ENCODE measurements at places on chromosomes 5 and 9.

GRCh38 chr5:122844910-122845228 is 544 bp upstream of the SNX24 start:
- no peak for DNase-seq

DNA sequence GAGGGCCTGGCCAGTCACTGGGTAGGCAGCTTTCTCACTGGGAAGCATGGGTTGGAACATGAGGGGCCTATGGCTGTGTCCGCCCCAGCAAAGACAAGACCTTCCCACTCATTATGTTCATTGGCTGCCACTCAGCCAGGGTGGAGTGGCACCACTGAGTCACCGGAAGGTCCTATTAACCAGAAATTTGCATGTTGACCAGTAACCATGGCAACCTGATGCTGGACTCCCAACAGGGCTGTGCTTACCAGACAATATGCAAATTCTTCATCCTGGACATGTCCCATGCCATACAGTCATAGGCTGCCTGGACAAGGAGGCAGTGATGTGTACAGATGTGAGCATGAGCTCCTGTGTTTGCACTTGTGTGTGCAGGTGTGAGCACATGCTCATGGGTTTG is 66.7 kb downstream of the PSD2 start:
- no peak for DNase-seq

- no peak for DNase-seq
Observed at GRCh38 chr5:35869685-35870277, 13.1 kb downstream of the IL7R start.

- no peak for DNase-seq
Observed at GRCh38 chr9:111516061-111516465, 8.9 kb upstream of the ZNF483 start.

DNA sequence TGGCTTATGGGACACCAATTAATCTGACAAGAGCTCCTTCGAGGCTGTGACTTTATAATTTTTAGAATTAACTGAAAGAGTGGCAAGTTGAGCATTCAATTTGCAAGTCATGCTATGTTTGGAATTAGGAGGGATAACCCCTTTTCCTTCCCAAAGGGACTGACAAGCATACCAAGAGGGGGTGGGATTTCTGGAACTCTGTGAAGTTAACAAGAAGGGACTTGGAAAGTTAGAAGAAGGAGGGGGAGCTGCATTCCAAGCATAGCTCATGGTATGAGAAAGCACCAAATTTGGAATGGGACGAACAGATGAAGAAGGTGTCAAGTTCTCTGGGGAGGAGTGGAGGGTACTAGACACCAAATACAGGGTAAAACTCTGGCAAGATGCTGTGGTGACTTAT is 8.9 kb upstream of the PALM2AKAP2 start:
- no peak for DNase-seq

- DNase-seq: no peak
Observed at GRCh38 chr5:143979044-143979690, 167.2 kb downstream of the HMHB1 start.

DNA sequence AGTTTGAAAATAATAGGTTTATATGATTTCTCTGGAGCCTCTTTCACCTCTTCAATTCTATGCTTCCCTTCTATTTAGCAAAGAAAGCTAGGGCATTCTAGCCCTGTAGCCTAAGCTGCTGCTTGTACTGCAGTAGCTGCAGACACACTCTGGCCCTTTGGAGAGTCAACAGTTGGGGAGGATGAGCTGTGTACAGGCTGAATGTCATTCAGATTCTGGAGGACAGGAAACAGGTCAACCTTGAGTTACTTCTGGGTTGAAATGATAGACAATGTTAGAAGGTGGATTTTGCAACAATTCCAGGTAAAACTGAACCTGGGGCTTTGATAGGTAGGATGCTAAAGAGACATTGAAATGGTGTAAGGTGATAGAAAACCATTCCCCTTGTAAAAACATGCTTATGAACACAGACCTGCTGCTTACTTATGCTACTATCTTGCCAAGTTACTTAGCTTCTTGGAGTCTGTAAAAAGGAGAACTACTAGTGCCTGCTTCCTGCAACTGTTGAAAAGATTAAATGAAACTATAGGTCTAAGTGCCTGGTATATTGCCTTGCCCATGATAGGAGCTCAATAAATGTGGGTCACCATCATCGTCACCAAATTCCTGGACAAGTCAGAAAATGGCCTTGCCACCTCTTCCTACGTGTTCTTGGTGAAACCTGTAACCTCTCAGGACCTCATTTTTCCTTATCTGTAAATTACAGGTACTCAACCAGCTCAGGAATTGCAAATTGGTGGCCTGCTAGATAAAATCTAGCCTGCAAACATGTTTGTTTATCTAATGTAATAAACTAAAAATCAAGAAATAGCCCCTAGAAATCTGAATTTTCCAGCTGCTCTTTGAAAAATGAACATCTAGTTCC is 83.7 kb downstream of the GALNT10 start:
- DNase-seq: no peak

DNA sequence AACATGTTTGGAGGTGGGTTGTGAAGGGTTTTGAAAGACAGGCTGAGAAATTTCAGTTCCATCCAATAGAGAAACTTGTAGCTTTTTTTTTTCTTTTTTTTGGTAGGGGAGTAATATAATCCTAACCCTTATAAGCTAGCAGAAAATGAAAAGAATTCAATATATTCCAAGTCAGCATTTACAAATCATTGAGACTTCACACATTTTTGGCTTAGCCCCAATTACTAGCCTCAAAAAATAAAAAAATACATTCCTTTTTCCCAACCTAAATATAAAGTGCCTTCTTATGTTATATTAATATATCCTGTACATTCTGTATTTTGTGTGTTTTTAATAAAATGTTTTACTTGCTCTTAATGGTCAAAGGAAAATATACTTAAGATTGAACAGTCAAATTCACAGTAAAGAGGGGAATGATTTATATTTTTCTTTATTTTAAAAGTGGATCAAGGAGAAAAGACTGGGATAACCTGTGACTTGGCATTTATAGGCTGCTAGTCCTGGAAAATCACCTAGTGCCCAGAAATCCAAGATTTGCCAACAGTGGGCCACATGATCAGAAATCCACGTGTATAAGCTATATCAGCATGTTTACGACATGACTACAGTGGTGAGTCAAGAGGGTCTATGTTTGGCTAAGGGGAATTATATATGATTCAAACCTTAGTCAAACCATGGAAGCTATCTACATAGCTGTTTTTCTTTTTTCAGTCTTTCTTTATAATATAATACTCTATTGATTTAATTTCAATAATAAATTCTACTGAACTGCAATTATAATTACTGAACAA is 14.5 kb downstream of the HACD4 start:
- DNase-seq: no peak

GRCh38 chr5:134275822-134276221 is 49.9 kb upstream of the PPP2CA start:
- DNase-seq: no peak

- DNase-seq: no peak
Observed at GRCh38 chr5:11792621-11793020, 111.6 kb downstream of the CTNND2 start.

DNA sequence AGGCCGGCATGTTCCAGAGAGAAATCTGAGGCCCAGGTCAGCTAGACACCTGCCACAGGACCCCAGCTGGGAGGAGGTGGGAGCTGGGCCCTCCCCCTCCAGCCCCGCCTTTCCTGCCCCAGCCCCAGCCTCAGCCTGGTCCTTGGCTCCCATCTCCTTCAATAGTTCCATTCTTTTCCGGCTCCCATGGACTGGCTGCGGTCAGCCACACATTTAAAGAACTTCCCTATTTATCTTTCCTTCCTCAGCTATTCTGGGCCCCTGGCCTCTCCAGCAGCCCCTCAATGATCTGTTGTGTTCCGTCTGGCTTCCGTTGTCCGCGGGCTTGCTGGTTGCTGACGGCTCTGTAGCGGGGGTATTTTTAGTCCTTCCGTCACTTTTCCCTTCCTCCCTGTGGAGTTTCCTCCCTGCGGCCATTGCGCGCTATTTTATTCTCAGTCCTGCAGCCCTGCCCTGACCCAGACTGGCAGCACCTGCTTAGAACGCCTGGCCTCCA is 73.8 kb downstream of the AMBP start:
- DNase-seq: no peak

DNA sequence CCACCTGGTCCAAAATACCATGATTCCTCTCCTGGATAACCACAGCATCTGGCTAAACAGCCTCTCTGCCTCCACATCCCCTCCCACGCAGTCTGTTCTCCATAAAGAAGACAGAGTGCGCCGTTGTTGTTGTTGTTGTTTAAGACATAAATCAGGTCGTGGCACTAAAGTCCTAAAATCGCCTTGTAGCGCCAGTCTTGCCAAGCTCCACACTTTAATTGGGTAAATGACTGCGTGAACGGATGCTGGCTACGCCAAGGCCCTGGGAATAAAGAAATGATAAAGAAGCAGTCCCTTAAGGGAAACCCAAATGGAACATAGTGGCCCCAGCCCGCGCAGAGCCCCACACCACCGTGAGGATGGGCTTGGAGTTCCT is 364 bp upstream of the SFXN1 start:
- no peak for DNase-seq

GRCh38 chr5:73950912-73951430 is 325.0 kb downstream of the ARHGEF28 start:
- DNase-seq: no peak

DNA sequence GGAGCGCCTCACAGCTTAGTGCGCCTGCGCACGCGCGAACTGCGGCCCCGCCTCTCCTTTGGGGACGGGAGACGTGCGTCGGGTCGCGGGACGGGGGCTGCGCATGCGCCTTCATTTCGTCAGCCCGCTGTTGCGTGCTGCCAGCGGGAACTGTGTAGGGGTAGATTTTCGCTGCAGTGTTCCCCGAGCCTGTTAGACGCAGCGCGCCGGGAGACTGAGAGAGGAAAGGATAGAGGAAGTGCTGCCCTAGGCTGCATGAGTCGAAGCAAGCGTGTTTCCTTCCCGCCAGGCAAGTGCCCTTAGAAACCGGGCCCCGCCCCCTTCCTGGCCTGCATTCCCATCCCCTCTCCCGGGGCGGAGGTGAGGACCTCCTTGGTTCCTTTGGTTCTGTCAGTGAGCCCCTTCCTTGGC is 12.3 kb downstream of the ITGA1 start:
- DNase-seq: peak; percentile 92

- DNase-seq: no peak
Observed at GRCh38 chr9:17017931-17018491, 116.8 kb upstream of the CNTLN start.

DNA sequence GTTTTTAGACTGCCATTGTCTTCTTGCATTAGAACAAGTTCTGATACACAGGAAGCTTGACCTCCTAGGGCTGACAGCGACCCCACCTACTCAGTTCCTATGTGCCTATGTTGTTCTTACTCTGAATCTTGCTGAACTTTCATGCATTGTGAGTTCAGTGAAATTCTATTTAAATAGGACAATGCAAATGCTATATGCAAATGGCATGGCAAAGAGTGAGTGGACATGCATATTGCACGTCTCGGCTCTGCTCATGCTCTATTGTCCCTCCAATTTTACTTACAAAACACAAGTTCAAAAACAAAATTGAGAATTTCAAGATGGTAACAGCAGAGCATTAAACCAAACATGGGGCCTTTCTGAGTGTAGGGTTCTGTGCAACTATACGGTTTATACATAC is 5.3 kb upstream of the DCP2 start:
- DNase-seq: no peak

DNA sequence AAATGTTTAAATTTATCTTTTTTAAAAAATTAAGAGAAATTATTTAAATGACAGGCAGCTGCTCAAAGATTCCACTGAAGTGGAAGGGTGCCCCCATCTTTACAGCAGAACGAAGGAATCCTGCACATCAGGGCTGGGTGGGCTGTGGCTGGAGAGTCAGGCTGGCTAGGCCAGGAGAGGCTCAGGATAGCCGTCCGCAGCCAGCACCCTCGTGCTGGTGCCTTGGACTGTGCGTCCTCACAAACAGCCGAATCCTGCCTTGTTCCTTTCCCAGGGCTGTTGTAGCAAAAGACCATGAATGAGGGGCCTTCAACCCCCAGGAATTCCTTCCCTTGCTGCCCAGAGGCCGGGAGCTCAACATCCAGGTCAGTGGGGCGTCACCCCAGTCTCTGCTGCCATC is 64.6 kb upstream of the FCN1 start:
- DNase-seq: no peak

GRCh38 chr9:133130685-133131244 is 9.7 kb upstream of the RALGDS start:
- DNase-seq: peak; percentile 74

DNA sequence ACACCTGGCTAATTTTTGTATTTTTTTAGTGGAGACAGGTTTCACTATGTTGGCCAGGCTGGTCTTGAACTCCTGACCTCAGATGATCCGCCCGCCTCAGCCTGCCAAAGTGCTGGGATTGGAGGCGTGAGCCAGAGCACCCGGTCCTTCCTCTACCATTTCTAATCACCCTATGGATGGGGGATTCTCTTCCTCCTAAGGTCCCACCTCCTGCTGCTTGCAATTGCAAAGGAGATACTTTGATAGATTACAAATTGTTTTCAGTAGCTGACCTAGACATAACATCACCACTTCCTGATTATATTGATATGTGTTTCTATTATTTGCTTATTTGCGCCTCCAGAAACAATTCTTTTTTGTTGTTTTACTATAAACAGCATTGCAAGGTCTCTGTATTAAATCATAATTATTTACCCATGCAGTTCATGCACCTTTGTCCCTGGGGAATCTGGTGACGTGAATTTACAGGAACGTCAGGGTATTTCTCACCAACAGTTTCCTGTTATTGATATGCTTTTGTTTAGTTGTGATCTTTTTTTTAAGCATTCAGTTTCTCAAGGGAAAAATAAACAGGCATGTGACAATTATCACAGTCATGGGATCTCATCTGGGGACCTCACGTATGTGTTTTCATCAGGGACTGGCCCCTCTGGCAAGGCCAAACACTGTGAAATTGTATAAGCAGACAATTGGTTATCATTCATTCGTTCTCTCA is 43.2 kb downstream of the ESM1 start:
- no peak for DNase-seq

DNA sequence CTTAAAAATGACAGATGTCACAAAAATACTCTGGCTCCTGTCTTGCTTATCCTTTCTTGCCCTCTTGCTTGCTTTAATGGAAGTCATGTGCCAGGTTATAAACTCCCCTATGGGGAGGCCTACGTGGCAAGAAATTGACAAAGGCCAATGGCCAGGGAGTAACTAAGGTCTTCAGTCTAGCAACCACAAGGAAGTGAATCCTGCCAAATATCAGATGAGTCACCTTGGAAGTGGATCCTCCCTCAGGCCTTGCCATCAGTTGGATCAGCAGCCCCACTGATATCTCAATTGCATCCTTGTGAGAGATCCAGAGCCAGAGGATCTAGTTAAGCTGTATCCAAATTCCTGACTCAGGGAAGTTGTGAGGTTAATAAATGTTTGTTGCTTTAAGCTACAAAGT is 82.8 kb downstream of the CAAP1 start:
- DNase-seq: no peak

GRCh38 chr5:146889169-146889568 is 10.6 kb upstream of the PPP2R2B start:
- no peak for DNase-seq

GRCh38 chr5:91188755-91189154 is 194.4 kb downstream of the ARRDC3 start:
- DNase-seq: no peak

GRCh38 chr5:145988993-145989392 is 52.6 kb downstream of the SH3RF2 start:
- no peak for DNase-seq

Measured in effector memory CD8-positive, alpha-beta T cell (primary cell).